ENCODE measurements at places on chromosomes 6 and 20.

GRCh38 chr20:19047040-19047950 lies 165.1 kb upstream of the SLC24A3 start:
- no peak for DNase-seq

DNA sequence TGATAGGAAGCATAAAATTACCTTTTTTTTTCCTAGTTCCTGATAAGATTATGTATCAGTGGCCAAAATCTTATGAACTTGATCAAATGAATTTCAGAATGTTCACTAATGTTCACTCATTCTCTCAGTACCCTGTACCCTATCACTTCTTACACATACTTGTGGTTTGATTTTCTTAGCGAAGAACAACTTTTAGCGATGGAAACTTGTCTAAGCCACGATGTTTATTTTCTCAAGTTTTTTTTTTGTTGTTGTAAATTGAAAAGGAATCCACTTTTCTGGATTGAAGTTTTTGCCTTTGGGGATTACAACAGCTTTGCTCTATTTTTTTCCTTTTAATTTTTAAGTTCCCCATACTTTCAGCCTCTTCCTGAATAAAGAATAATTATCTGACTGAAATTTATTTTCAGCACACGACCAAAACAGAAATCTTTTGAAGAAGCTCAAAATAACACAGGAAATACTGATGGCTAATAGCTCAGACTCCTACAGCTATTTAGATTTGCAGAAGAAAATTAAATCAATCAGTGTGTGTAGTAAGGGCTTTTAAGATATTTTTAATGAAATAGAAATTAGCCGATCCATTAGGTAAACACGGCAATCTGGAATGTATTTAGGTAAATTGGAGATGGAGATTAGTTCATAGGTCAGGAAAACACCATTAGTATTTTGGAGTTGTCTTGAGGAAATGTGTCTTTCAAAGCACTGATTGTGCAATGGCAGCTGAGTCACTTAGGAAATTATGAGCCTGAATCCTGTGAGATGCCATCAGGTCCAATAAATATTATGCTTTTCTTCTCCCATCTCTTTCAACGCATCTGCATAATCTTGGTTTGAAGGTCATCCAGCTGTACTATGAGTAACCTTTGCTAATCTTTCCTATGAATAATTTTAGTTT lies 217.5 kb downstream of the GJA1 start:
- DNase-seq, result no peak

DNA sequence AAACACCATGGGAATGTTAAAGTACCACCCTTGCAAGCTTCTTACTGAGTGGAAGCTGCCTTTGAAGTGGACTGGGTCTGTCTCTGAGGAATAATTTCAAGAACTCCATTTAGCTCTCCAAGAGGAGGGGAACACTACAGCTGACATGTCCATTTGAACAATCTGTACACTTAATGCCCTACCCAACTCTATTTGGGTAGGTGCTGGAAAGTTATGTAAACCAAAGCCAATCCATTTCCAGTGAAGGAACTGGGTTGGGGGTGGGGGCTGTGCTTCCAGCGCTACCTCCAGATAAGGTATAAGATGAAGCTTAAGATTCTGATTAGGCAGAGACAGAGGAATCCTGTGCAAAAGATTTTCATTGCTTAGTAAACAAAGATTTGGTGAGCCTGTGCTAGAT lies 122.0 kb downstream of the TCP11 start:
- no peak for DNase-seq

DNA sequence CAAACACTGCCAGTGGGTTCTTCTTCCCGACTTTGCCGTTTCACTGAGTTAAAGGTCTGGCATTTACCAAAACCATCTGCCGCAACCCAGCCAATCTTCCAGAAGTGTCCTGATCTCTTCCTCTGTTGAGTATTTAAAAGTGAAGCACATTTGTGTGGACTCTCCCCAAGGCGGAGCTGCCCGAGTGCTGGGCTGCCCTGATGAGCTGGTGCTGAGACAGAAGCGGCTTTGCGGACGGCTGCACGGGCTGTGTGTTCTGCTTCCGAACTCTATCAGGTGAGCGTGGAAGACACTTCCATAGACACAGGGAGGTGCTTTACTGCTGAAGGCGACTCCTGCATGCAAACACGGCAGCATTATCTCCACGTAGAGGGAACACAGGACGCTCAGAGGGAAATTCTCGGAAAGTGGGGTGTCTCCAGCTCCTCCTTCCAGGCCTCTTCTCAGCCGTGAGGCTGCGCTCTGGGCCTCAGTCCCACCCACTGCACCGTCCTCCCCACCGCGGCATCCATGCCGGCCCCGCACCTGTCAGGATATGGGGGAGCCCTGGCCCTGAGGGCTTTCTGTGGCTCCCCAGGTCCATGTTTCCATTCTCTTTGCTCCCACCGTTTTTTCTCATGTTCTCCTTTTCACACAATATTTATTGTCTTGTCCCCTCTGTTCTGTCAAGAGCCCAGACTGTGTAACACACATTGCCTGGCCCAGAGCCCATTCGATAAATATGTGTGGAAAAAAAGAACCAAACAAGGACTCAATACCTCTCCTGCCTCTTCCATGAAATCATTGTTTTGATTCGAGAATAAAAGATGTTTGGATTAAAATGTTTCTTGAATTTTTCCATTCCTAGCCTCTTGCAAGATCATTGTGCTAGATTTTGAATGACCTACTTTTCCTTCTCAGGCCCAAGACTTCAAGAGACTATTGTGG lies 205.1 kb downstream of the DLL1 start:
- no peak for DNase-seq

DNA sequence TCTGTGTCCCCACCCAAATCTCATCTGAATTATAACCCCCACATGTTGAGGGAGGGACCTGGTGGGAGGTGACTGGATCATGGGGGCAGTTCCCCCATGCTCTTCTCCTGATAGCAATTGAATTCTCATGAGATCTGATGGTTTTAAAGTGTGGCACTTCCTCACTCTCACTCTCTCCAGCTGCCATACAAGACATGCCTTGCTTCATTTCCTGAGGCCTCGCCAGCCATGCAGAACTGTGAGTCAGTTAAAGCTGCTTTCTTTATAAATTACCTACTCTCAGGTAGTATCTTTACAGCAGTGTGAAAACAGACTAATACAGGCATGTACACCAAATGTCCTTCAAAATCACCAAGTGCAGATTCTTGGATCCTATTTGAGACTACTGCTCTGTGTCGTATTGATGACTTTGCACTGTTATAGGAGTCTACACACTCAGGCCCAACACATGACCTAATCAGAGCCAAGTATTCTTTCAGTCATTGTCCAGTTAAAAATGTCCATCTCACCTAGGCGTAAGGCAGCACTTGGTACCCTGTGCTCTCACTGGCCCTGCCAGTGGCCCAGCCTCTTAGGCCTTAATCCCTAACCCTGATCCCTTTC lies 52.8 kb upstream of the UST start:
- DNase-seq, result no peak

DNA sequence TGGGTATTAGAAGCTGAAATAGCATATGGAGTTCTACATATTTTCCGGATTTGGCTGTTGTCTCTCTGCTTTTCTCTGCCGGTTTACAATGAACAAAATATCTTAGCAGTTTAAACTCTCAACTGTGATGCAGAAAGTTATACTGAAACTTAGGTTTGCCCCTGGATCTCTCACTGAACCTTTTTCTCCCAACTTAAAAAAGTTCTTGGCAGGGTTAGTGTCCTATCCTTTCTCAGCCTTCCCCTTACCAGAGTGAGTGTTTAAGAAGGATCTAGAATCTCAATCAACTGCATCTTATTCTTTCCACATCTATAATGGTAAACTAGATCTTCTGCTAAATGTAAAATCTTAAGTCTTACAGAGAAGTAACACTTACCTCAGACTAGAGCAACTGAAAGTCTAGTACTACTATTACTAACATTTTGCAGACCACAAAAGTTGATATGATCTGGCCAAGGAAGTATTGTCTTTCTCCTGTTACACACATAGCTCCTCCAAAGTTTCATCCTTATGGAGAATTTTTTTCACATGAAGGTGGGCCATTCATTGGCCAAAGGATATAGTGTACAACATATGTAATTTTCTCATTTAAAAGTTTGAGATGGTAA lies 392.3 kb upstream of the RUNX2 start:
- no peak for DNase-seq

- DNase-seq, result no peak
Observed at GRCh38 chr20:49481116-49481515, 1.4 kb downstream of the KCNB1 start.

DNA sequence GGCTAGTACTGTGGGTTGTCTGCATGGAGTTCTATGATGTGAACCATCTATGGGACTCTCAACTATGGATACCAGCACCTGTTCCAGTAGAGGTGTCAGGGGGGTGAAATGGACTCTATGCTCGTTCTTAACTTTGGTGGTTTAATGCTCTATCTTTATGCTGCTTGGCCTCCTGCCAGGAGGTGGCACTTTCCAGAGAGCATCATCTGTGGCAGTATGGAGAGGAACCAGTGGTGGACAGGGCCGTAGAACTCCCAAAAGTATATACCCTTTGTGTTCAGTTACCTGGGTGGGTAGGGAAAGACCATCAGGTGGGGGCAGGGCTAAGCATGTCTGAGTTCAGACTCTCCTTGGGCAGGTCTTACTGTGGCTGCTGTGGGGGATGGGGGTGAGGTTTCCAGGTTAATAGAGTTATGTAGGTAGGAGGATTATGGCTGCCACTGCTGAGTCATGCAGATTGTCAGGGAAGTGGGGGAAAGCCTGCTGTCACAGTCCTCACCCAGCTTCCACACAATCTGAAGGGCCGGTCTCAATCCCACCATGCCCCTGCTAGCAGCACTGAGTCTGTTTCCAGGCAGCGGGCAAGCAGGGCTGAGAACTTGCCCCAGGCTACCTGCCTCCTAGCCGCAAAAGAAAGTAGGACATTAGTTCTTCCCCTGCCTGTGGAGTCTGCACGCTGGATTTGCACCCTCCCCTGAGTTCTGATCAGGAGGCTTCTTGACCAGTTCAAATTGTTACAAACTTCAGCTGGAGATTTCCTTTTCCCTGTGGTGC lies 284.0 kb downstream of the KCNQ5 start:
- no peak for DNase-seq

DNA sequence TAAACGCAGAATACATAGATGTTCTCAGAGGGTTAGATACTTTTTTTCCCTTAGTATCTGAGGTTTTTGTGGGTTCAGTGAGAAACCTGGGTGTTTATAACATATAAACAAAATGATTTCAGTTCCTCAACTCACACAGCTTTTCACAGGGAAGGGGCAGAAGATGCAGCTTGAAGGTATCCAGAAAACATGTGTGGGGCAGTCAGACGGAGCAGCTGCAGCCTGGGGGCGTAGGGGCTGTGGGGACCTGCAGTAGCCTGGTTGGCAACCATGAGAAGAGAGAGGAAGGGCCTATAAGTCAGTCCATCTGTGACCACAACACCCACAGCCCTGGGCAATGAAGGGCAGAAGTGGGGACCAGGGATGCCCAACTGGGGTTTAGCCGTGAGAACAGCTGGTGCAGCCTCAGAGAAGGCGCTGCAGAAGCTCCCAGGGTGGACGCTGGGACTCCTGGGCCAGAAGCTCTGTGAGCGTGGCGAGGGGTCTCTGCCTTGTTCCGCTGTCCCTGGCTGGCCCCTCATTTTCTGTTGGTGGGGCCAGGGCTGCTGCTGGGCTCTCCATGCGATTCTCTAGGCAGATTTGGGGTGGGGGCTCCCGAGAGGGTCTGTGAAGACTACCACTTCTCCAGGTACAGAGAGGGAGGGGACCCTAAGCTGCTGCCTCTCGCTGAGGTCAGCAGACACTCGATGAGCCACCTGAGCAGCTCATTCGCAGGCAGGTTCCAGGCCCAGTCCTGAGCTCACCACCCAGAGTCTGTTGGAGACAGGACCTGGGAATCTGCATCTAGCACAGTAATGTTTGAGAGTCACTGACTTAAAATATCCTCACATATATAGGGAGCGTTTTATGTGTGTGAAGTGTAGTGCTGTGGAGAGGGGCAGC lies 181.2 kb downstream of the ZDHHC14 start:
- no peak for DNase-seq

GRCh38 chr6:160398674-160399271 lies 50.6 kb downstream of the SLC22A3 start:
- DNase-seq, result no peak

DNA sequence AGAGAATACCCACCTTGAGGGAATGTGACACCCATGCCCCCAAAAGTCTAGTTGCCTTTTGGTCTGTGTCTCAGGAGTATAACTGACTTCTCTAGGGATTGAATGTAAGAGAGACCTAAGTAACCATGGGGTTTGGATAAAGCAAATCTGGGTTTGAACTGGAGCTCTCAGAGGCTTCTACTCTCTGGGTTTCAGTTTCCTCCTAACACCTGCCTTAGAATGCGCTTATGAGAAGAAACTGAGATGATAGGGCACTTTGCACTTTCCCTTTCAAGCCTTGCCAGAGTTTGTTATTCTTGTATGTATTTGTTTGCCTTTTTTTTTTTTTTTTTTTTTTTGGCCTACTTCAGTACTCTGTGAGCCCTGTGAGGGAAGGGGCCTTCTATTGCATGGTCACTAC lies 19.4 kb downstream of the SDHAF4 start:
- DNase-seq, result no peak

DNA sequence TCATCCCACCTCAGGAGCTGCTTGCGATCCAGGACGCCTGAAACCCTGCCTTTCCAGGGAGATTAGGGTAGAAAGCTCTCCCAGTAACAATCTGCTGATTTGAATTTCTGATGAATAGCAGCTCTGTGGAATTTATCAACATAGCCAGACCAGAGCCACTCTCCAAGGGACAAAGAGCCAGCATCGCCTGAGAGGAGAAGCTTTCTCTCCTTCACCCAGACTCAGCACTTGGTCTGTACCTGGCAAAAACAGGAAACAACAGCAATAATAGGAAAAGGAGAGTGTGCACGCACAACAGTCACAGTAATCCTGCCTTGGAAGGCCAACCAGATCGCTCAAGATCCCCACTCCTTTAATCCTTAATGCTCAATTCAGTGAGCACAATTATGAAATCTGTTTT lies 22.3 kb upstream of the ROS1 start:
- DNase-seq, result no peak

DNA sequence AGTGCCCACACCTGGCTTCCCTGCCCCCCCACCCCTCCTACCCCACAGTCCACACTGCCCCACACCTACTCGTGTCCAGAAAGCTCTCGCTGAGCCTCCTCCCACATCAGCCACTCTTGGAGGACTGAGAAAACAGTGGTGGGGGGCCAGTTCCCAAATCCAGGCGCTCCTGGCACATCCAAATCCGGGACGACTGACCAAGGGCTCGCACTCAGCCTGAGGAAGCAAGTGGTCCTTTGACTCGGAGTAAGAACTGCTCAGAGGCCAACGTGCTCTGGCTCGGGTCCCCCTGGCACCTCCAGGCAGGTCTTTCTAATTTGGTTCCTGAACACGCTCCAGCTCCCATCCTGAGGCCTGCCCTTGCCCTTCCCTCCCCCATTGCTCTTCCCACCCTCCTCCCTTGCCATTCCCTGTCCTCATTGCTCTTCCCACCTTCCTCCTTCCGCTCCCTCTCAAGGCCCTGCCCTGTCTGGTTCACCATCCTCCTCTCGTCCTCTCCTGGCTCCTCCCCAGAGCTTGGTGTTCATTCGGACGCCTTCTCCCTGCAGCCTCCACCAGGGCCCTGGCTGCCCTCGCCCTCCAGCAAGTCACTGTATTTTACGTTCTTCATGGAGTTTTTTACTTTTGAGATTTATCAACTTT lies 83.6 kb downstream of the THBS2 start:
- DNase-seq, result no peak
